ENCODE measurements at places on chromosomes 7 and 10.

DNA sequence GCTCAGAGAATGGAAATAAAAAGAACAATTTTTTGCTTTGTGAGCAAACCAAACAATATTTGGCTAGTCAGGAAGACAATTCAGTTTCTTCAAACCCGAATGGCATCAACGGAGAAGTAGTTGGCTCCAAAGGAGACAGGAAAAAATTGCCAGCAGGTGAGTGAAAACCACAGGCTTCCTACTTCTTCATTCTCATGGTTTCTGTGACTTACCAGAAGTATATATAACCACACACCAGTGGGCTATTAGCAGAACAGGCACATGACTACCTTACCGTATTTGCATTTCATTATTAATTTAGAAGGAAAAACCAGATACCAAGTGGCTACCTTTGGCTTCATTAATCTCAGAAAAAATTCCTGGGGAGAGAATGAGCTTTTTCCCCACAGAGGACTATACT lies 8.8 kb downstream of the TDRD1 start:
- DNase-seq, result no peak

DNA sequence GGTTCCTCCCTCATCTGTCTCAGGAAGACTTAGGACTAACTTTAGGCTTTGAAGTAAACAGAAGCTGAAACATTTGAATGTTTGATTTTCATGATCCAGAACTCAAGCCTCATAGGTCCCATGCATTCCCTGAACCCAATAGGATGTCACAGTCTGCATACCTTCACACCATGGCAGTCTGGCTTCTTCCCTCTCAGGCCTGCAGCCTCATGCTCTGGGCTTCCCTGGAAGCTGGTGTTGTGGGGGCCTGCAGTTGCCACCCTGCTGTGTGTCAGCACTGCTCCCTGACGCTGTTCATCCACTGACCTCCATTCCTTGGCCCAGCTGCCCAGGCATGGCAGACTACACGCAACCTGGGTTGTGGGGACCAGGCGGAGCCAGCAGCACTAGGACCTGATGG lies 267.5 kb upstream of the KAT6B start:
- DNase-seq, result no peak

- no peak for DNase-seq
These were observed 15.0 kb downstream of the CAV1 start for GRCh38 chr7:116539879-116540278.

GRCh38 chr10:22148961-22149360 lies 68.9 kb downstream of the EBLN1 start:
- DNase-seq, result no peak

GRCh38 chr7:99997545-99998137 lies 17.8 kb upstream of the ZKSCAN1 start:
- DNase-seq, result no peak

DNA sequence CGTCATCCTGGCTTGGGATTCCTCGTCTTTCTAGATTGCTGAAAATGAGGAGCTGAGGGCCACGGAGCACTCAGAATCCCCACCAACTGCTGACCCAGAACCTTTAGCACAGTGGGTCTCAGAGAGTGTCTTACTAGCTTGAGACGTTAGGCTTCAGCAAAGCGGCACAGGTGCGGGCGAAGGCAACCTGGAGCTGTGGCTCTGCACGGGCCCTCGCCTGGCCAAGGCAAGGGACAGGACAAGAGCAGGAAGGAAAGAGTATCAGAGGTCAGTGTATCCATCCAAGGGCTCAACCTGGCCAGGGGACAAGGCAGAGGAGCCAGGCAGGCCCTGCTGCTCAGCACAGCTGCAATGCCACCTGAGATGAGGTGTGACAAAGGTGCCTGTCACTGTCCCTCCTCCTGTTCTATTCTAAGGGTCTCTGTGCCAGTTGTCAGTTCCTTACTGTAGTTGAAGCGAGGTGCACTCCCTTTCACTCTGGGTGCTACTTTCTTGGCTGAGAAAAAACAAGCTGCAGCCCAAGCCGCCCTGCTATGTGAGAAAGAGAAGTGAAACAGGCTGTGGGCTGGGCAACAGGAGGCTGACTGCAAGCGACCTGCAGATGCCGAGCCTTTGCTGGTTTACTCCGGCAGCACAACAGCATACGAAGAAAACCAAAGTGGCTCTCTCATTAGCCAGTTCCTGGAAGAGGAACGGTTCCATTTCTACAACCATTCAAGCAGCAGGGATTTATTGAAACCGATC lies 33.3 kb upstream of the KDM7A start:
- no peak for DNase-seq

DNA sequence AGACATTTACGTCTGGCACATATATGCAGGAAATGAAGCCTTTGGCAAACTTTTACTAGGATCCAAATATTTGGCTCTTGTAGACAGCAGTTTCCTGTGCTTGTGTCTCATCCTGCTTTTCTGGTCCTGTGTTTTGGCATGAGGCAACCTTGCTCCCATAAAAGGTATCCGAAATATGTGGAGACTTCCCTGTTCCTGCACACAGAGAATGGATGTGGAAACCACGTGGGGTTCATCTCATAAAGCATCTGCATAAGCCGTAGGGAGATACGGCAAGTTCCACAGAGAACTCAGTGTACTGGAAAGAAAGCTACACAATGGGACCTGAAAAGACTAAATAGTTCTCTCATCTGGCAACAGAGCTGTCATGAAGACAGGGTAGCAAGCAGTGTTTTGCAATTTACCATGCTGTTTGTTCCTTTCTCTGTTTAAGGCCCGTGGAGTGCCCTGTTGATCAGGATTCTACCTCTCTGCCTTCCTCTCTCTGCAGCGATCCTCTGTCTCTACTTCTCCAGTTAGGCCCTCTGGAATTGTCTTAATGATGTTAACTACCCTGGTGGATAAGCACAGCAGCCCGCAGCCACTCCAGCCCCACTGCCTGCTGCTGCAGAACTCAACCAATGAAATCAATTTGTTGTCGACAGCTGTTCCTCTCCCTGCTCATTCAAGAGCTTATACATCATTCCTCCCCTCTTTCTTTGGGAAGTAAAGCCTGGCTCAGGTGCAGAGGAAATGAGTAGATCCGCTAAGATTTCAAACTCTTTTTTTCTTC lies 293.6 kb downstream of the CSTF2T start:
- no peak for DNase-seq

GRCh38 chr10:79320316-79320715 lies 27.0 kb upstream of the PPIF start:
- no peak for DNase-seq

- DNase-seq, result no peak
These were observed 122.5 kb downstream of the LRRC18 start for GRCh38 chr10:48817141-48817540.

DNA sequence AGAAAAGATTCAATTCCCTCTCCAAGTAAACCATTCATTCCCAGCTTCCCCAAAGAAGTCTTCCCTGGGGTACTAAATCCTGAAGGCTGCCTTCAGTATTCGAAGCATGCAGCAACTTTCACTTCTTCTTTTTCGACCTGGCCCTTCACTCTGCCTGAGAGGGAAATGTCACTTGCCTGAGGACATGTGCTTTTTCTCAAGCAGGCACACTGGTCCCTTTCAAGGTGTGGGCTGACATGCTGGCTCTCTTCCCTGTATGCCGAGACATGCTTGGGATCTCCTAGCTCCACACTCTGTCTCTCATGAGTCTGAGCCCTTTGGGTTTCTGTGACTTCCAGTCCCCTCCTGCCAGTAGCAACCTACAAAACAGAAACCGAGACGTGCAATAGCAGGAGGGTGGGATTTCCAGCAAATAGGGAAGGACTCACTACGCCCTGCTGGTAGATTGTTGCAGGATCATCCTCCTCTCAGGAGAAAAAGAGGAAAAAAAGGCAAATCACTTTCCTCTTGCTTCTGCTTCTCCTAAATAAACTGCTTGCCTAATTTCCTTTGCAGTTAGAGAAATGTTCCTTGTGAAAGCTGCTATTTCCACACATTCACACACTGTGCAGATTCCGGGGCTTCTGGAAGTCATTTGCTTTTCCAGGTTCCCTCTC lies 33.5 kb downstream of the FIGNL1 start:
- DNase-seq, result no peak

DNA sequence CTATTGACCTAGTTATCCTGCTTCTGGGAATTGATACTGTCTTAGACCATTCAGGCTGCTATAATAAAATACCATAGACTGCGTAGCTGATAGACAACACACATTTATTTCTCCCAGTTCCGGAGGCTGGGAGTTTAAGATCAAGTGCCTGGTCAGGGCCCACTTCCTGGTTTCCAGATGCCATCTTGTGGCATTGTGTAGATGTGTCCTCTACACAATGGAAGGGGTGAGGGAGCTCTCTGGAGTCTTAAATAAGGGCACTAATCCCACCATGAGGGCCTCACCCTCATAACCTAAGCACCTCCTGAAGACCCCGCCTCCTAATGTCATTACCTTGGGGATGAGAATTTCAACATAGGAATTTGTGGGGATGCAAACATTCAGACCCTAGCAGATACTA lies 62.4 kb downstream of the SLC35B4 start:
- DNase-seq, result no peak

- no peak for DNase-seq
These were observed 325.0 kb downstream of the PLXNA4 start for GRCh38 chr7:132251327-132251659.

DNA sequence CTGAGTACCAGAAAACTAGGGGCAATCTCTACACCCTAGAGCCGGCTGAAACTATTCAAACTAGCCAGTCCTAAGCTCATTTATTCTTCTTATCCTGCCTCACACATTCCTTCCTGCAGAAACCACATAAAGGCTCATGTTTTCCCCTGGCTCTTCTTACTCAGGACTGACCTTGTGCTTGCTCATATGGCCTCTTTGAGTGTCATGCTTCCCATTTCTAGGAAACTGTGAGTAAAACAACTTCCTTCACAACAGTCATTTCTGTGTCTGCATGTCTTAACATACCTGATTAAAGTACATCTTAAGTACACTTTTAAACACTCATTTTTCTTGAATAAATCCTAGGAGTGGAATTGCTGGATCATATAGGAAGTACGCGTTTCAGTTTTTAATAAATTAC lies 52.3 kb upstream of the KIAA1217 start:
- no peak for DNase-seq

DNA sequence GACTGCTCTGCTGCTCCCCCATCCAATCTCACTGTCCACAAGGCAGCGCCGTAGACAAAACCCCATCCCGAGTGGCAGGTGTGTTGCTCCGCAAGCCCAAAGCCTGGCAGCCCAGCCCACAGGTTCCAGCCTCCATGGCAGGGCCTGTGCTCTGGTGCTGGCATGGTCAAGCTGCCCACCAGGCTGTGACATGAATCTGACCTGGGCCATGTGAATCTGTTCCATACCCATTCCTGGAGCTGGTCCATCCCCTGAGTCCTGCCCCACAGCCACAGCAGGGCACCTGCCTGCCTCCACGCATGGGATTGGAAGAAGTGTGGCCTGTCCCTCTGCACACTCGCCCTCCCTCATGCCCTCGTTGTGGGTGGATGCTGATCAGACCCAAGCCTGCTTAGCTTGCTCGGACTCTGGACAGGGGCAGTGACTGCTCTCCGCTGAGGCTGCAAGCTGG lies 128.8 kb downstream of the PTPN20 start:
- no peak for DNase-seq

DNA sequence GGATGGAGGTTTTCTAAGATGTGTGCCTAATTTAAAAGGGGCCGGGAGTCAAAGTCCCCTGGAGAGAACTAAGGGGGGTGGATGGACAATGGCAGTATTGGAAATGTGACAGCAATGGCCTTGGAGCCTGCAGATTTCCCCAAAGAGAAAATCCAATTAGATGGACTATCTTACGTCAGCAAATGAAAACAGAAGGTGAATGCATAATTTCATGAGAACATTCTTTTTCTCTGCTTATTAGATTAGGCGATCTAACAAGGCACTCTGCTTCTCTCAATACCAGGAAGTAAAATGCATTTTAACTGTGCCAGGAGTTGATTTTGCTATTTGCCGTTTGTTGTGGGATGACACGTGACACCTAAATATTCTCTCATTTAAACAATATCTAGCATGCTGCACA lies 226.6 kb downstream of the ADAM12 start:
- no peak for DNase-seq

DNA sequence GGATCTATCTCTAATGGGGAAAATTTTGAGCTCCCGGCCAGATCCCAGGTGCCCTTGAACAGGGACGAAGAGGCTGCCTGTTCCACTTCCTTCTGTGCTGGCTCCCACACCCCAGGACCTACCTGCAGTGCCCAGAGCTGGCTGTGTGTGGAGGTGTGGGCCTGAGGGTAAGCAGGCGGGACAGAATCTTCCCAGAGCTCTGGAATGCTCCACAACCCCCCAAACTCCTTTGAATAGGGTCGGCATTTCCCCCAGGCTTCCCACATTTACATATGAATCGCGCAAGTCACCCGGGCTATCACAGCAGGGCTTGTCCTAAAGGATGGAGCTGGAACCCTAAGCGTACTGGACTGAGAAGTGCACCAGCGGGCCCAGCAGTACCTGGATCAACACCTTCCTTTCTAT lies 95.9 kb downstream of the DNMBP start:
- no peak for DNase-seq

GRCh38 chr10:77756319-77757232 lies 119.0 kb upstream of the KCNMA1 start:
- no peak for DNase-seq

DNA sequence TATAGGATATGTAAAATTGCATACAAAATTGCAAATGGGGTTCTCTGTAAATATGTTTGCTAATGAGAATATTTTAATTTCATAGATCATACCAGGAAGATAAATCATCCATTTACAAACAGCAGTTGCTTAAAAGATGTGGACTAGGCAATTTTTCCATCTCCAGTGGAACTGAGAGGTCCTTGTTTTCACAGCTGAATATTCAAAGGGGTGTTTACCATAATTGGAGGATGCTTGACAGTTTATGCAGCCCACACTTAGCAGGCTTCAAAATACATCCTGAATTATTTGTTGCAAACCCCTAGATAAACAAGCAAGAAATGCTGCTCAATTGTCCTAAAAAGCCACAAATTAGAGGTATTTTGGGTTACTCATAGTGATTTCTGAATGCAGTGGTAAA lies 69.9 kb downstream of the ADARB2 start:
- DNase-seq, result no peak

DNA sequence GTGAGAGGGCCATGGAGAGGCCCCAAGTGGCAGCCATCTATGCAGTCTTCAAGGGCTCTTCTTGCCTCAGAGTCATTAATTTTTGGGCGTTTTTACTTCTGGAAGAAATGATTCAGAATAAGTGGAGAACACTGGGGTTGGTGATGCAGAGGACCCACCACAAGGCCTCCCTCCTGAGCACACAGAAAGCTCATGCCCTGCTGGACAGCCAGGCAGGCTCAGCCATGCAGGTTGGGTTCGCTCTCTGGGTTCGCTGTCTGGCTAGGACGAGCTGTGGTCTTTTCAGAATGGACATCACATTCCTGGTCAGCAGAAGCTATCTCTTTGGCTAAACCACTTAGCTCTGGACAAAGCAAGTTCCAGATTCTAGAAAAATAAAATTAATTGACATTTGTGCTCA lies 480.8 kb downstream of the RPS24 start:
- DNase-seq, result no peak

GRCh38 chr10:14124941-14125340 lies 205.8 kb downstream of the FRMD4A start:
- DNase-seq, result no peak

DNA sequence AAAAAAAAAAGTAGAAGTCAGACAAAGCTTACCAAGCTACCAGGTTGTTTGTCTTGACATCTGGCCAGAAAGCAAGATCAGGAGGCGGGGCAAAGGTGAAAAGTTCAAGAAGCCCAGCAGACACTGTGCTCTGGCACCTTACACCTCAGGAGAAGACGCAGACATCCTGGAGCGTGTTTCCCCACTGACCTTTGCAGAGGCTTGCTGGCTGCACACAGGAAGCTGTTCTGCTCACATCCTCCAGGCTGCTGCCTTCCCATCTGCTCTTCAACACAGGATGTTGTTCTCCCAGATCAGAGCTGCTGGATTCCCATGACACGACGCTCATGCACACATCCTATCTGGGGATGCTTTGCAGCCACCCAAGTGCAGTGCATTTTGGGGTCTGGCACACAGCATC lies 174.4 kb upstream of the KIAA1217 start:
- DNase-seq, result no peak
